Vagina (tissue), 2 donors: ENCODE measurements at places on chromosomes 5 and 9.

DNA sequence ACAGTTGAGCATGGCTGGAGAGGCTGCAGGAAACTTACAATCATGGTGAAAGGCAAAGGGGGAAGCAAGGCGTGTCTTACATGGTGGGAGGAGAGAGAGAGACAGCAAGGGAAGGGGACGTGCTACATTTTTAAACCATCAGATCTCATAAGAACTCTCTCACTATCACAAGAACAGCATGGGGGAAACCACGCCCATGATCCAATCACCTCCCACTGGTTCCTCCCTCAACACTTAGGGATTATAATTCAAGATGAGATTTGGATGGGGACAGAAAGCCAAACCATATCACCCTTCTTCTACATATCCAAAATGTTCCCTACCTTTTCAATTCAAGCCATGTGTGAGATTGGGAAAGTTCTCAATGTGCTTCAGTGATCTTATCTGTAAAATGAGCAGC lies 22.9 kb upstream of the GLRX start:
- H3K27ac ChIP-seq: peak overlapping the region; percentile 50
- H3K4me1 ChIP-seq: peaks cover 19% of the 10 kb centered on the region
- no peak for DNase-seq
- H3K4me3 ChIP-seq: no peak overlapping the region
- no peaks in the 10 kb centered on the region for H3K36me3 ChIP-seq

DNA sequence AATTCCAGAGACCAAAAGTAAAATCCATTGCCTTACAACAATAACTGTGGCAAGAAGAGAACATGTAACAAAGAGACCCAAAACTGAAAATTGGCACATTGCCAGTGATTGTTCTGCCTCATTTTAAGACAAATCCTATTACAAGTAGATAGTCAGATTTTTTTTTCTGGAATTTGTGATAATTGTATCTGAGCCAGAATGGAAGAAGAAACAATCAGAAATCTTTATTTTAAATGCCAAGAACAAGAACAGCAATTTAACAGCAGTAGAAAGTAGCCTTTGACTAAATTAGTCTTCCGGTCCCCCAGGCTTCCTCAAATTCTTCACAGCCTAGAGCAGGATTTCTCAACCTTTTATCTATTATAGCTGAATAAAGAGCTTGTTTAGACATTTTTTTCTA lies 106.7 kb upstream of the PTPN3 start:
- H3K27ac ChIP-seq: no peak overlapping the region
- no peaks in the 10 kb centered on the region for H3K27me3 ChIP-seq
- no peaks in the 10 kb centered on the region for H3K4me1 ChIP-seq
- no peak for DNase-seq
- no peak overlapping the region for H3K4me3 ChIP-seq

DNA sequence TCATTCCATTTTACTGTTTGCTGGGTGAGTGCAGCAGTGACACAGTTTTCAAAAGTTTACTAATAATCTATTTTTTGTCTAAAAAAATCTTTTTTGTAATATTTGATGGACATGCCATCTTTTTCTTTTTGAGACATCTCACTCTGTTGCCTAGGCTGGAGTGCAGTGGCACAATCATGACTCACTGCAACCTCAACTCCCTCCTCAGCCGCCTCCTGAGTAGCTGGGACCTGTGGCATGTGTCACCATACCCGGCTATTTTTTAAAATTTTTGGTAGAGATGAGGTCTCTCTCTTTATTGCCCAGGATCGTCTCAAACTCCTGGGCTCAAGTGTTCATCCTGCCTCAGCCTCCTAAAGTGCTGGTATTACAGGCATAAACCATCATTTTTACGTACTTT lies 86.0 kb downstream of the KDM4C start:
- H3K4me1 ChIP-seq: peaks cover 5% of the 10 kb centered on the region
- no peaks in the 10 kb centered on the region for H3K36me3 ChIP-seq
- no peak overlapping the region for H3K4me3 ChIP-seq
- DNase-seq: no peak
- no peak overlapping the region for H3K27ac ChIP-seq

DNA sequence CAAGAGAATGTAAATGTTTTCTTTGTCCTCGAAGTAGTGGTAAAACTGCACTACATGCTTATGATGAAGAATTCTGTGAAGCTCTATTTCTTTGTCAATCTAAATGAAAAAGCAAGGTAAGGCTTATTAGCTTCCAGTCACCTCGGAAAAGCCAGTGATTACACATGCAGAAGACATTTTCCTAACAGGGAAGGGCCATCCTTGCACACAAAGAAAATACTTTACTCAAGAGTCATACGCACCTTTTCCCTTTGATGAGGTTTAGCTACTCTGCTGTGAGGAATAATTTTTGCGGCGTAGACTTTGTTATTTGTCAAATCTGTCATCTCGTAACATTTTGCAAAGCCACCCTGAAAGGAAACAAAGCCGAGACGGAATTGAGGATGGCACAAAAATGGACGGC lies 1.1 kb downstream of the PLK2 start:
- H3K27ac ChIP-seq: peak overlapping the region; percentile 94
- H3K4me3 ChIP-seq: peak overlapping the region; percentile 87
- DNase-seq: no peak
- peaks cover 38% of the 10 kb centered on the region for H3K4me1 ChIP-seq
- no peaks in the 10 kb centered on the region for H3K36me3 ChIP-seq
- no peaks in the 10 kb centered on the region for H3K27me3 ChIP-seq

GRCh38 chr5:135543001-135543484 lies 7.3 kb upstream of the NEUROG1 start:
- no peak overlapping the region for H3K27ac ChIP-seq
- H3K4me3 ChIP-seq: peak overlapping the region; percentile 32
- H3K27me3 ChIP-seq: no peaks in the 10 kb centered on the region
- peaks cover 21% of the 10 kb centered on the region for H3K4me1 ChIP-seq

- H3K36me3 ChIP-seq: no peaks in the 10 kb centered on the region
- H3K4me3 ChIP-seq: no peak overlapping the region
- H3K27ac ChIP-seq: no peak overlapping the region
- H3K4me1 ChIP-seq: no peaks in the 10 kb centered on the region
These were observed 101.4 kb downstream of the ZFAND5 start for GRCh38 chr9:72263572-72263971.

- no peak for DNase-seq
- no peak overlapping the region for H3K4me3 ChIP-seq
- H3K27me3 ChIP-seq: no peaks in the 10 kb centered on the region
These were observed 547.8 kb downstream of the CCDC171 start for GRCh38 chr9:16100537-16101091.

GRCh38 chr9:126591922-126592321 lies 21.8 kb upstream of the LMX1B start:
- no peak for DNase-seq
- H3K4me3 ChIP-seq: no peak overlapping the region
- no peak overlapping the region for H3K27ac ChIP-seq
- H3K4me1 ChIP-seq: no peaks in the 10 kb centered on the region
- no peaks in the 10 kb centered on the region for H3K36me3 ChIP-seq

DNA sequence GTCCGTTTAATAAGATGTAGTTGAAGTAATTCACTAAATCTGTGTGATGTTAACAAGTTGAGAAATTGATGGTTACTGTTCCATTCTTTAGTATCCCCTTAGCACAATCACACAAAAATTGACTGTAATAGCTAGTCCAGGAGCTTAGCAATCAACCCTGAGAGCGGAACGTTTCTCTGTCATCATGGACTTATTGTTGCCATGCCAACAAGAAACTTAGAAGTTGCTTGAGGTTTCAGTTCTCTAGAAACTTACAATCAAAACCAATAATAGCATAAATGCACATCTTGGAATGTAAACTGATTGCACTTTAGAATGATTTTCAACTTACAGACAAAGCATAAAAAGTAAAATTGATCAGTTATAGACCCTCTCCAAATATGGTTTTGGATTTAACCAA lies 125.4 kb upstream of the ANKH start:
- no peak for DNase-seq
- H3K4me1 ChIP-seq: no peaks in the 10 kb centered on the region
- no peak overlapping the region for H3K4me3 ChIP-seq

DNA sequence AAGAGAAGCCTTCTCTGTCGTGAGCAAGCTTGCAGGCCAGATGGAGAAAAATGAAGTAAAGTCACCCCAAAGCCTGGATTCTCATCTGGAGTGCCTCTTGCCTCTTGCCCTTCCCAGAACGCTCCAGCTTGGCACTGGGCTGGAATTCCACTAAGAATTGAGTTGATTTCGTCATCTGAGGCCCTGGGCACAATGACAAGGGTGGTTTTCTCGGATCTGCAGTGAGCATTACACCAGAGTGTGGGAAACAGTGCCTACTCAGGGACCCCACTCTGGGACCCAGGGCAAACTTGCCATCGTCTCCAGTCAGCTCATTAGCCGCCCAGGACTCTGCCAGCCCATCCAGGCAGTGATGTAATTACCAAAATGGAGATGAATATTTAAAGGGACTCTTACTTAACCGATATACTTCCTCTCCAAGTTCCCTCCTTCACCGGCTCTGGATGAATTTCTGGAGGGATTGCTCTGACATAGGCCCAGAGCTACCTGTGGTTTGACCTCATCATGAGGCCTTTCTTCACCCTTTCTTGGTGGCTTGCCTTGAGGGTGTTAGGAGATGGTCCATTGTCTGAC lies 44.7 kb upstream of the LCP2 start:
- no peaks in the 10 kb centered on the region for H3K27me3 ChIP-seq
- no peak overlapping the region for H3K27ac ChIP-seq
- no peaks in the 10 kb centered on the region for H3K4me1 ChIP-seq
- H3K4me3 ChIP-seq: no peak overlapping the region

GRCh38 chr9:133730994-133731715 lies 7.0 kb downstream of the SARDH start:
- H3K27me3 ChIP-seq: no peaks in the 10 kb centered on the region
- no peak overlapping the region for H3K4me3 ChIP-seq
- no peak overlapping the region for H3K27ac ChIP-seq
- peak; percentile 72 for DNase-seq
- H3K4me1 ChIP-seq: no peaks in the 10 kb centered on the region
- H3K36me3 ChIP-seq: no peaks in the 10 kb centered on the region

- H3K27ac ChIP-seq: no peak overlapping the region
- H3K36me3 ChIP-seq: no peaks in the 10 kb centered on the region
- H3K27me3 ChIP-seq: no peaks in the 10 kb centered on the region
- H3K4me1 ChIP-seq: peaks cover 4% of the 10 kb centered on the region
- DNase-seq: no peak
- no peak overlapping the region for H3K4me3 ChIP-seq
These were observed 70.7 kb upstream of the GNE start for GRCh38 chr9:36328798-36329411.

- H3K27me3 ChIP-seq: no peaks in the 10 kb centered on the region
- no peaks in the 10 kb centered on the region for H3K36me3 ChIP-seq
- H3K27ac ChIP-seq: peak overlapping the region; percentile 56
- no peak for DNase-seq
These were observed 424.1 kb upstream of the CD180 start for GRCh38 chr5:67620424-67621397.

DNA sequence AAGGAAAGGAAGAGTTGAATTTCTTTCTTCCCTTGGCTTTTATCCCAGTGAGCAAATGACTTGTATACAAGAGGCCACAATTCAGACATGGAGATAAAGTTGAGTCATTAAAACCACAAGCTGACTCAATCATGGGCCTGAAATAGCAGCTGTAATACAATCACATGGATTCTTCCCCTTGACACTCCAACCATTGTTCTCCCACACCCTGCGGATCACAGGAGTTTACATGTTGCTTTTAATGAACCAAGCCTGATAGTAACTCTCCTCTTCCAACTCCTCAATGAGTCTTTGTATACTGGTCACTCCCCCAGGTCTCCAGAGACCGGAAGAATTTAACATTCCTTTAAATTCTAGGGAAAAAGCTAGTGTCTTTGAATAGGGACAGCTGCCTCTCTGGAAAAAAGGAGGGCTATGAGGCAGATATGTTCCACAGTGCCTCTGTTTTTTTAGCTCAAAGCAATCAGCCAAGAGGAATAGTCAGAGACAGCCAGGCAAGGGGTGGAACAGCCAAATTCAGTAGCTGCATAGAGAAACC lies 32.4 kb downstream of the PCDHGC5 start:
- peak overlapping the region; percentile 94 for H3K27ac ChIP-seq
- H3K36me3 ChIP-seq: peaks cover 4% of the 10 kb centered on the region
- peaks cover 76% of the 10 kb centered on the region for H3K4me1 ChIP-seq
- no peak overlapping the region for H3K4me3 ChIP-seq
- DNase-seq: peak; percentile 87
- no peaks in the 10 kb centered on the region for H3K27me3 ChIP-seq

DNA sequence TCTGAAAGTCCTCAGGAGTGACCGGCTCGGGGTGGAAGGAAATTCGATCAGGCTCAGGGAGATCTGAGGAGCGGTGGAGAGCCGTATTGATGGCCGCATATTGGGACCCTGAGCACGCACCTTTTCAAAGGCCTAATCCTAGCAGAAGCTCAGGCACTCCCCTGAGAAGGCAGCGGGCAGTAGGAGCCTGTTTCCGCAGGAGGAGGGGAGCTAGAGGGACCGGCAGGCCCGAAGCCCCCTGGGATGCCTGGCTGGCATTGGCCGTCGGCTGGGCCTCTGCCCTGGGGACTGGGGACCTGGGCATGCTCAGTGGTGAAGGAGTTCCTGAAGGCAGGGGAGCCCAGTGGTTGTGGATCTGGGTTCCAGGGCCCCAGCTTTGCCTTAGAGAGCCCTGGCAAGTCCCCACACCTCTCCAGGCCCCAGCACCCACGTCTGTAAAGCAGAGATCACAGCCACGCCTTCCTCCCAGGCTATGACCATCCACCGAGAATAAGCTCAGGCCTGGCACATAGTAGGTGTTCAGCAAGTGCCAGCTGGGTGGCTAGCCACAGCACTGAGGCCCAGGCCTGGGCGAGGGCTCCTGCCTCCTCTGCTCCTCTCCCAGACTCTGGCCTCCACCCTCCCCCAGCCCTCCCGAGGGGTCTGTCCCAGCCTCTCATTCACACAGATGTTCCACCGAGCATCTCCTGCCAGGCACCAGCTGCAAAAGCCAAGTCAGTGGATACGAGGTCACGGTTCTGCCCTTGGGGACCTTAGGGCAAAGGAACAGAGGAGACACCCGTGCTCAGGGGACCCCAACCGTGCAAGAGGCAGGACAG lies 17.2 kb upstream of the QRFP start:
- H3K27me3 ChIP-seq: no peaks in the 10 kb centered on the region
- peaks cover 7% of the 10 kb centered on the region for H3K4me1 ChIP-seq
- DNase-seq: no peak
- H3K27ac ChIP-seq: no peak overlapping the region
- peak overlapping the region; percentile 19 for H3K4me3 ChIP-seq

- H3K27me3 ChIP-seq: no peaks in the 10 kb centered on the region
- no peak overlapping the region for H3K4me3 ChIP-seq
- no peak for DNase-seq
- H3K36me3 ChIP-seq: no peaks in the 10 kb centered on the region
These were observed 1143.2 kb upstream of the CDH6 start for GRCh38 chr5:30050056-30050815.

- H3K36me3 ChIP-seq: no peaks in the 10 kb centered on the region
- H3K4me3 ChIP-seq: no peak overlapping the region
- H3K4me1 ChIP-seq: no peaks in the 10 kb centered on the region
- DNase-seq: no peak
These were observed 170.6 kb upstream of the RFX3 start for GRCh38 chr9:3696368-3696767.

- no peak overlapping the region for H3K4me3 ChIP-seq
- H3K36me3 ChIP-seq: no peaks in the 10 kb centered on the region
- H3K4me1 ChIP-seq: no peaks in the 10 kb centered on the region
- DNase-seq: no peak
- H3K27me3 ChIP-seq: no peaks in the 10 kb centered on the region
- no peak overlapping the region for H3K27ac ChIP-seq
These were observed 142.7 kb downstream of the TTLL11 start for GRCh38 chr9:121950441-121950840.
